CD4-positive, alpha-beta T cell (primary cell): ENCODE measurements at places on chromosomes 4 and X. TPM values are rescaled to one million over a fixed set of nuclear protein-coding genes. Genes with fewer than 3 reads are reported as not detected.

The PAGE1 gene
- not detected for total RNA-seq

The AWAT2 gene
- not detected for total RNA-seq

The UGT2A1 gene
- not detected for total RNA-seq

The RHOXF1 gene
- total RNA-seq: not detected

The TMEM185A gene
- total RNA-seq: 6.3 TPM

The SUPT20HL1 gene
- not detected for total RNA-seq
